Hematopoietic multipotent progenitor cell treated with erythropoietin and hydrocortisone succinate and interleukin-3 and kit ligand, for 8 days (in vitro differentiated cells): ENCODE measurements at places on chromosomes 2 and 18.

GRCh38 chr2:209146682-209147320 is 277.0 kb upstream of the MAP2 start:
- DNase-seq: no peak

GRCh38 chr18:27581296-27581904 is 396.3 kb upstream of the CHST9 start:
- DNase-seq: no peak

DNA sequence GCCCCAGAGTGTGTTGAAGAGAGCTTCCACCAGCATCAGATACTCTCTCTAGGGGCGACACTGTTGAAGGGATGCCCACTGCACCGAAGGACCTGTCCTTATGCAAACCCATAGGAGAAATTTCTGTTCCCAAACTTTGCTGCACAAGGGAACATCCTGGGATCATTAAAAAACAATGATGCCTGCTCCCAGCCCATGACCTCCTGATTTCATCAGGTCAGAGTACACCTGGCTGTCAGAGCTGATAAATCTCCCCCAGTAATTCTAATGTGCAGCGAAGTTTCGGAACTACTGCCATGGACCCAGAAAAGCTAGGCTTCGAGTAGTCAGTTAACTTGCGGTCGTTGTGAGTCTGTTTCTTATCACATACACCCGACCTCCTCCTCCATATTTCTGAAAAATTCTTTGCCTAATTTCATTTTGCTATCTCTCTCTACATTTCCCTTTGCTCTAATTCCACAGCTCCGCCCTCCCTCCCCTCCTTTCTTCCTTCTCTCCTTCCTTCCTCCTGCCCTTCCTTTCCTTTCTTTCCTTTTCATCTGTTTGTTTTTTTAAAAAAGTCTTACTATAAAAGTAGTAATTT is 18.8 kb downstream of the FAM124B start:
- no peak for DNase-seq

DNA sequence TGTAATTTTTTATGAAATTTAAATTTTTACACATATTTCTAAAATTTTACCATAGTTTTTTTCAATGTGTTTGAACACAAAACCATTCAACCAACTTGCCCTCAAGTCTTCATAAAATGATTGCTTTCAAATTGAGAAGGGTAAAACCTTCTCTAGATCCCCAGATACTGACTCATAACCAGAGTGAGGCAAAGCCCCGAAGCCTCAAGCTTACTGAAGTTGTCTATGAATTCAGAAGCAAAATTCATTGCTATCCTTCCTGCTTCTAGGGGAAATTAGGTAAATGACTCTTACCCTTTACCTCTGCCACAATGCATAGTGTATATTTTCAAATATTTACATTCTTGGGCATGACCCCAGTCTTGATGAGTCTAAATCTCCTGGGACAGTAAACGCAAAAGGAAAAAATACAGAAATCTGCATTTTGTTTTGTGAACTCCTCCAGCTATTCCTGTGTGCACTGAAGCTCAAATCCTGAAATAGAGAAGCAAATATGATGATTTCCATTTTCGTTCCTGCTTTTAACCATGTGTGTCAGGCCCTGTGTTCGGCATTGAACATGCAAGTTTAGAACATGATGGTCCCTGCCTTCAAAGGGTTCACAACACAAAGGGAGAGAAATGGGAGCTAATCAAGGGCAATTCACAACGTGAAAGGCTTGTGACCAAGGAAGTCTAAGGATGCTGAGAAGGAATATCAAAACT is 246.3 kb downstream of the SUCLG1 start:
- DNase-seq: no peak

DNA sequence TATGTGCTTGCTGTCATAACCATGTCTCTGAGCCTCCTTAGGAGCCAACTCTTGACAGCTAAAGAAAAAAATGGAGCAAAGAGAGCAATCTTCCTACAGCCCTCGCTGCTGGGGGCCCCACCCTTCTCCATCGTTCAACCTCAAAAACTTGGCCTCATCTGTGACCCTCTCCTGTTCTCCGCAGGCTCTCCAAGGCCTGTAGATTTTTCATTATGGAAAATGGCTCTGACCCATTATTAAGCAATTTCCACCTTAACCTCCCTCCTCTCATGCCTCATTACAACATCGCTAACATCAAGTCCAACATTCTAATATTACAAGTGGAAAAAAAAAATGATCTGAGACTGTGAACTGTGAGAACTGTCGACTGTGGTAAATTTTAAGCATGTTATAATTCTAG is 98.7 kb downstream of the SLC8A1 start:
- no peak for DNase-seq

DNA sequence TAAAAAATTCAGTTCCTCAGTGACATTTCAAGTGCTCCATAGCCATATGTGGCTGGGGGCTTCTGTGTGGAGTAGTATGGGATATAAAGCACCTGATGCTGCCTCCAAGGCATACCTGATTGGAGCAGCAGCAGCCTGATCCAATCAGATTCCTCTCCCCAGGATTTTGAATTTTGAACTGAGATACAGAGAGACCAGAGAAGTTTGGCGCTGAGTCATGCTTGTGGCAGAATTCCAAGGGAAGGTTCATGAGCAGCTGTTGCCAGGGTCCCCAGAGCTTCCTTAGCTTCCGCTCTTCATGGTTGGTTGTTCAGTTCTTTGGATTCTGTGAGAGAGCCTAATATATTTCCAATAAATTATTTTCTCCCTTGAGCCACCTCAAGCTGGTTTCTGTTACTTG is 29.0 kb upstream of the CFAP36 start:
- DNase-seq: peak; percentile 61

GRCh38 chr2:165778653-165779451 is 15.2 kb downstream of the GALNT3 start:
- peak; percentile 23 for DNase-seq
